ENCODE measurements at places on chromosomes 5 and 9.

DNA sequence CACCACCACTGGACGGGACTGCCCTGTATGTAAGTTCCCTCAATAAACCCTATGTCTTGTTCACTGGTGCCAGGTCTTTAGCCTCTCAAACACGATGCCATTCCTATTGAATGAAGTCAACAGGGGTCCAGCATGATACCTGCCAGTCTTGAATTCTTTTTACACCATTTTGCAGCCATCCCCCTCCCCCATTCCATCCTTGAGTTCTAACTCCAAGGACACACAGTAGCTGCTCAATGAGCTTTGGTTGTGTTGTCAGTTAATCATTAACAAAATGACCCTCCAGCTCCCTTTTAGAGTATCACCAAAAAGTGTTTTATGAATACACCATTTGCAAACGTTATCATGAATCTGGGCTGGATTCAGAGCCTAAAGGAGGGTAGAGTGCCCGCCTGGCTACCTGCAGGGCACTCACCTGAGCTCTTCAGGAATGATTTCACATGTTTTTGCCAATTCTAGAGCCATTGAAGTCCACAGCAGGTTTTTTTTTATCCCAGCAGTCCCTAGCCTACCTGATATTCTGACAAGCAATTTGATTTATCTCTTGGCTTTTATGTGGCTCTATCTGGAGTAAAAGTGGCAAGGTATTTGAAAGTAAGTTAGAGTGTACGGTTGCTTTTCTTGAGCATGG is 271.8 kb downstream of the SMARCA2 start:
- DNase-seq = no peak

GRCh38 chr5:143403334-143403592 is 223 bp downstream of the NR3C1 start:
- no peak for DNase-seq

- DNase-seq = no peak
These were observed 881 bp upstream of the B4GALT1 start for GRCh38 chr9:33167972-33168461.

GRCh38 chr9:1532171-1532570 is 482.0 kb downstream of the DMRT2 start:
- no peak for DNase-seq

DNA sequence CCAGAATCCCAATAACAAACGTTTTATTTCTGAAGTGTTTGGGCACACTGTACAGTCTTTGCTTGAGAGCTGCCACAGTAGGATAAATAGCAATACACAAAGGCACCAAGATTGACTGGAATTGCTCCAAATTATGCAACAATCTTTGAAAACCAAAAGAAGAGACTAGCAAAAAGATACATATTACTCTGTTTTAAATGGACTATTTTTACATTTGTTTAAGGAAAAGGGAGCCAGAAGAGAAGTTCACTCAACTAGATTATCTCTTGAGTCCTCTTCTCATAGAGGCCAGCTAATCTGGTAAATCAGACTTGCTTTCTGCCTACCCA is 385.0 kb upstream of the SLC30A5 start:
- no peak for DNase-seq
